Neural crest cell (in vitro differentiated cells): ENCODE measurements at places on chromosomes 13 and 19.

GRCh38 chr13:54383604-54384003, 1355.0 kb downstream of the OLFM4 start:
- DNase-seq = no peak

GRCh38 chr13:39419876-39420275, 183.1 kb downstream of the LHFPL6 start:
- DNase-seq = no peak

DNA sequence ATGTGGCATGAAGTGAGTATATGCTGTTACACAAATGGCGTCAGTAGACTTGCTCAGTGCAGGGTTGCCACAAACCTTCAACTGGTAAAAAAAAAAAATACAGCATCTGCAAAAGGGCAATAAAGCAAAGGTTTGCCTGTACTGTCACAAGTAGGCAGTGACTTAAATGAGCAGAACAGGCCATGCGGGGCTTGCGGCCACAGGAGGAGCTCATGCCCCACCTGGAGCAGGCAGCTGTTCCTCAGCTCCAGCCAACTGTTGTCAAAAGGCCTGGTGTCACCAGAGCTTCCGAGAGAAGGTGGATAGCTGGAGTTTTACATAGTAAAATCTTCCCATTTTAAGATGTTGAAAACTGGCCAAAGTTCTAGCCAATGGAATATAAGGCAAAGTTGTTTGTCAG, 7.7 kb downstream of the ATP7B start:
- DNase-seq = no peak

DNA sequence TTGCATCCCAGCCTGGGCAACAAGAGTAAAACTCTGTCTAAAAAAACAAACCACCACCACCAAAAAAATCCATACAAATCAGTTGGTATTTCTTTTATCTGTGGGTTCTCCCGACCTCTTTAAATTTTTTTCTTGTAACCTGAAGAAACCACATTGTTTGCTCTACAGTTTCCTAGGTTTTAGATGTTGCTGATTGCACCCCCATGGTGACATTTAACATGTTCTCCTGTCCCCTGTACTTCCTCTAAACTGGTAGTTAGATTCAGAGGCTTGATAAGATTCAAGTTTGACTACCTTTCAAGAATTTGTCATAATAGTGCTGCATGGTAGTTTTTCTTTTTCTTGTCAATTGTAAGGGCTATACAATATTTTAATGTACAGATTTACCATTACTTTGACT, 24.0 kb downstream of the ALG5 start:
- no peak for DNase-seq

DNA sequence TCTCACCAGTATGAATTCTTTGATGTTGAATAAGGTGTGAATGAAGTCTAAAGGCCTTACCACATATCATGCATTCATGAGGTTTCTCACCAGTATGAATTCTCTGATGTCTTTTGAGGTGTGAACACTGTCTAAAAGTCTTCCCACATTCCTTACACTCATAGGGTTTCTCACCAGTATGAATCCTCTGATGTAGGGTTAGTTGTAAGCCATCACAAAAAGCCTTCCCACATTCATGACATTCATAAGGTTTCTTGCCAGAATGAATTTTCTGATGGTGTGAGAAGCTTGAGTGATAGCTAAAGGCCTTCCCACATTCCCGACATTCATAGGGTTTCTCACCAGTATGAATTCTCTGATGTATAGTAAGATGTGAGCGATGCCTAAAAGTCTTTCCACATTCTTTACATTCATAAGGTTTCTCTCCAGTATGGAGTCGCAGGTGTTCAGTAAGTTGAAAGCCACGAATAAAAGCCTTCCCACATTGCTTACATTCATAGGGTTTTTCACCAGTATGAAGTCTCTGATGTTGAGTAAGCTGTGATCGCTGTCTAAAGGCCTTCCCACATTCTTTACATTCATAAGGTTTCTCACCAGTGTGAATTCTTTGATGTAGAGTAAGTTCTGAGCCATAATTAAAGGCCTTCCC, 27.7 kb downstream of the ZNF461 start:
- no peak for DNase-seq

DNA sequence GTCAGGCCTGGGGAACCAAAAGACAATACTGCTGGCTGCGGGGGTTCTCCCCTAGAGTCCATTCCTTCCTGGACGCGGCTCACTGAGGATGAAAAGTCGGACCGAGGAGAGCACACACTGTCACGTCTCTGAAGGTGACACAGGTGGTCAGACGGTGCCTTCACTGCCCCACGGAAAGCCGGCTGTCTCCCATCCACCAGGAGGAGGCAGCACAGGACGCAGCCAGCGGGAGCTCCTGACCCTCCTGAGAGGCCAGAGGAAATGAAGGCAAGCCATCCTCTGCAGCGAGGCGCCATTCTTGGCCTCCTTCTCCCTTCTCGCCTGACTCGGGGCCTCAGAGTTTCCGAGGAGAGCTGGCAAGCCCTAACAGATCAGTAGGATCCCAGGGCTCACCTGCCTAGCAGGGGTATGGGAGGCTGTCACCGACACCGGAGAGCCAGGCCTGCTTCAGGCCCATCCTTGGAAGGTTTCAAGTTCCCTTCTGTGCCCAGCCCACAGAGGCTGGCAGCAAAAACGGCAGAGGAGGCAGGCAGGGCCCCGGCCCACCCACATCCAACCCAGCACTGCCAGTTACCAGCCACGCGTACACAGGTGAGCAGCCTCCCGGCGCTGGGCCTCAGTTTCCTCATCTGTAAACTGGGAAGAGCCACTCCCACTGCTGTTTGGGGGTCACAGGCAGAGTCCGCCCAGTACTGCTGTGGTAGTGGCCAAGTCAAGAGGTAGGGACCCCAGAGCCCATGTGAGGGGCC, 4.5 kb downstream of the REXO1 start:
- DNase-seq = no peak
